Stimulated activated CD8-positive, alpha-beta memory T cell treated with anti-CD3 and anti-CD28 coated beads, Interleukin-12 subunit alpha, Interleukin-12 subunit beta, amount 100 ng/mL, for 1 hour (primary cell): ENCODE measurements at places on chromosomes 13 and 19.

DNA sequence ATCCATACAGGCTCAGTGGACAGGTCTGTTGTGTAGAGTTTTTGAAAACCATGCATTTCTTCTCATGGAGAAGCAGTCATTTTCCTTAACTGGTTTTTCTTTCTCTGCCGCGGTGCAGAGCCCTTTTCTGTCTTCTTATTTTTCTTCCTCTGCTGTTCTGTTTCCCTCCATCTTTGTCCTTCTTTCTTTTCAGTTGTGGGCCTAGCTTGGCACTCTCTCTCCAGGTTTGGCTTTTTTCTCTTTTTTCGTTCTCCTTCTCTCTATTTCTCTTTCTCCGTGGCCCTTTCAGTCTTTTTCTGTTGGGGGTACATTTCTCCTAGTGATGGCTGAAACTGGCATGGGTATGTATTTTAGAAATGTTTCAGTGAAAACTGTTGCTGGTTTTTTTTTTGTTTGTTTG, 24.1 kb downstream of the NFIX start:
- DNase-seq: no peak

GRCh38 chr13:80010286-80010831, 330.6 kb downstream of the SPRY2 start:
- no peak for DNase-seq

- peak; percentile 8 for DNase-seq
Observed at GRCh38 chr13:41075034-41075433, 13.7 kb downstream of the WBP4 start.

GRCh38 chr13:100115693-100116254, 26.9 kb downstream of the PCCA start:
- no peak for DNase-seq

DNA sequence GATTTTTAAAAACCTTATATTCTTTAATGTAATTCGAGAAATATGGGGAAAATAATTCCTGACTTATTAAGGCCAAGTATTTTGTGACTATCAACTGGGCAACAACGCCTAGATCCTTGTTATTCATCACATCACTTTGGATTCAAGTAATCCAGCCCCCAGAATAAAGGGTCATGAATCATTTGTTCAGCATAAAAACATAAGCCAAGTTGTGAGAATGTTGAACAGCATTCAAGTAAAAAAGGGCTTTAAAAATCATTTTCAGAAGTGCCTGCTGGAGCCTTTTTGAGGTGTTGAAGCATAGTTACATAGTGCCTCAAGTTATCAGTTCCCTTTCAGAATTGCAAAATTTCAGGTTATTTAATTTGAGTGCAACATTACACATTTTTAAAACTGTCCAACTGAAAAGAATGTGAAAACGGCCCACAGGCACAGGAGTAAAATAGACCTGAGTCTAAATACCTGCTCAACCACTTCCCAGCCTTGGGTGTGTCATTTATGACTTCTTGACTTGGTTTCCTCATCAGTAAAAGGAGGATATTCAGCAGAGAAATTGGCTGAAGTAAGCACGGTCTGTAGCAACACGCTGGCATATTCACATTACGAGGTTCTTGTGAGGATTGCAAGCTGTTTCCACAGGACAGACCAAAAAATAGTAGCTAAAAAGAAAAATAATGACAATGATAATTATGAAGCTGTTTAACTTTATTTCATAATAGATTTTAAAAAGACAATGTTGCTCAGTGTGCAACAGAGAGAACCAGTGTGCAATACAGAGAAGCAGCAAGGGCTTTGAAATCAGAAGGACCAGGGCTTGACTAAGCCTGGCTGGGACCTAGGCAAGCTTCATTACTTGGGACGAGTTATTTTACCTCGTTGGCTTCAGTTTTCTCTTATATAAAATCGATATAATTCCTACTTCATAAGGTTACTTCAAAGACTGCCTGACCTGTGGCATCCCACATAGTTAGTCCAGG, 56.6 kb downstream of the MBNL2 start:
- no peak for DNase-seq

DNA sequence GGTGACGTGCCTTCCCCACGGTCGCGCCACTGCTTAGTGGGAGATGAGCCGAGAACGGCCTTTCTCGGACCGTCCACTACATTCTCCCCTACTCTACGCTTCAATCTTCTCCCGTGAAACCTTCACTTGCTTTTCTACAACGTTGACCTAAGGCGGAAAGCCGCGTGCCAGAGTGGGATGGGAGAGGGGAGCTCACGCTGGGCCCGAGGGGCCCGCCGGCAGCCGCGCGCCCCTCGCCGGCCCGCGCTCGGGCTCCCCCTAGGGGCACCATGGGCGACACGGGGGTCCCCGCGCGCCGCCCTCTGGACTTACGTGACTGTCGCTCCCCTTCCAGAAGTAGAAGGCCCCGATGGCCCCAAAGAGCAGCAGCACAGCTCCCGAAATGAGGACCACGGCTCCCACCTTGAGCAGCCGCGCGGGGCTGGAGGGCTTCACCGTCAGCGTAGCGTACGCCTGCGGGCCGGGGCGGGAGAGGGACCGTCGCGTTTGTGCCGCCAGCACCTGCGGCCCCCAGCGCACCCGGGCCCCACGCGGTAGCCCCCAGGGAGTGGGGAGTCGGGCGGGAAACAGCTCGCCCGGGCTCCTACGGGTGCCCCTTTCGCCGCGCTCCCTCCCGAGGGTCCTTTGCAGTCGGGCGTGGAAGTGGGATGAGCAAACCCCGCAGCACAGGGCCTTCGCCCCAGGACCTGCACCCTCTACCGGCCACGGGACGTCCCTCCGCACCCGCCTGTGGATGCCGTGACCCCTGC, 727 bp downstream of the CNMD start:
- DNase-seq: peak; percentile 10

GRCh38 chr19:10872546-10873107, 1.3 kb downstream of the CARM1 start:
- no peak for DNase-seq

GRCh38 chr13:36666477-36667229, 7.2 kb upstream of the SERTM1 start:
- DNase-seq: no peak

- DNase-seq: no peak
Observed at GRCh38 chr19:47275791-47276461, 1.2 kb downstream of the INAFM1 start.

- DNase-seq: peak; percentile 65
Observed at GRCh38 chr13:50082426-50083281, 67.4 kb downstream of the KCNRG start.

GRCh38 chr19:46211201-46211881, 18.2 kb upstream of the IGFL1 start:
- DNase-seq: no peak

GRCh38 chr13:40215311-40215710, 451.1 kb downstream of the FOXO1 start:
- no peak for DNase-seq

DNA sequence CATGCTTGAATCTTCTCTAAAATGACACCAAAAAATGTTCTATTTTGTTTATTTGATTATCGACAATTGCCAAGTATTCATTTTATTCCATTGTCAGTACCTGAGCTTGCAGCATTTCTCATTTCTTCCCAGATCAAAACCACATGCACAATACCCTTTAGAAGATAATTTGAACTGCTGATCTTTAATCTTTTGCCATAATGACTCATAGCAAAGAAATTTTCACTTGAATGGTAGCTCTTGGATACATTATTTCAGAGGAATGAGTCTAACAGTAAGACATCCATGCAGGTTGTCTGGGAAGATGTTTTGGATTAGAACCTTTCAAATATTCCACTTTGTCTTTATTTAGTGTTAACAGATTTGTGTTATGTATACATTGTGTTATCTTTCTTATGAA, 42.0 kb upstream of the RXFP2 start:
- DNase-seq: no peak

DNA sequence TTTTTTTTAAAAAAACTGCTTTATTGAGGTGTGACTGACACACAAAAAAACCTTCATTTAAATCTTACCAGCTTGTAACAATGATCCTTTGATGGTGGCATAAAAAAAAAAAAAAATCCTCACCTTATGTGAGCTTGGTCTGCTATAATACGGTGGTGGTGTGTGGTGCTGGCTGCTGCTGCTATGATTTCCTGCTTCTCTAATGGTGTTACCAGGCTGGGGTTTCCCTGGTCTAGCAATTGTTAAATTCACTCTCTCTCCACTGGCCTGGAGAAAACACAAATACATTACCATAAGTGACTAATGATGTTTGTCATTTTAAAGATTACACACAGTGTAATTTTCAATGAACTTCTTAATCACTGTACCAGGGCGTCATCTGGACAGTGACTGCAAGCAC, 60.6 kb downstream of the LNX2 start:
- no peak for DNase-seq

DNA sequence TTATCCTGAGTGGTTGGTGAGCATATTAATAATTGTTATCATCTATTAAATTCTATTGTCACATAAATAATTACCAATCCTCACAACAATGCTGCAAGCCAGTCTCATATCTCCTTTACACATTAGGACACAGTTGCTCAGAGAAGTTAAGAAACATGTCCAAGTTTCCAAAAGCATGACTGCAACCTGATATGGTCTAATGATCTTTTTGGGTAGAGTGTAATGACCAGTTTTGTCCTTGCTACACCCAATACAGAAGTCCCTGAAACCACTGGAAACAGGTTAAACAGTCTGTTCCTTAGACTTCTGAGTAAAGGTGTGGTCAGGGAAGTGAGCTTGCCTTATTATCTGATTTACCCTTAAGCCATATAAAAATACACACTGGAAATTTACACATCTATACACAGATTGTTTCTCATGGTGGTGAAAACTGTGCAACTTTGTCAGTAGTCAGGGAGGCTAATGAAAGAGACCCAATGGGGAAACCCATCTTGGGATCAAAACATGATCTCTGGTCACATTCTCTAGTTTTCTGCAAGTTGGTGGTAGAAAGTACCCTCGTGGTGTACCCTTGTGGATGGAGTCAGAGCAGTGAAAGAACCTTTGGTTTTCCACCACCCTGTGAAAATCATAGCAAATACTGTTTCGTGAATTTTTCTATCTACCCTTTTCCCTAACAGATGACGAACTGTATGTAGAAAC, 146.0 kb upstream of the KLF12 start:
- DNase-seq: no peak

DNA sequence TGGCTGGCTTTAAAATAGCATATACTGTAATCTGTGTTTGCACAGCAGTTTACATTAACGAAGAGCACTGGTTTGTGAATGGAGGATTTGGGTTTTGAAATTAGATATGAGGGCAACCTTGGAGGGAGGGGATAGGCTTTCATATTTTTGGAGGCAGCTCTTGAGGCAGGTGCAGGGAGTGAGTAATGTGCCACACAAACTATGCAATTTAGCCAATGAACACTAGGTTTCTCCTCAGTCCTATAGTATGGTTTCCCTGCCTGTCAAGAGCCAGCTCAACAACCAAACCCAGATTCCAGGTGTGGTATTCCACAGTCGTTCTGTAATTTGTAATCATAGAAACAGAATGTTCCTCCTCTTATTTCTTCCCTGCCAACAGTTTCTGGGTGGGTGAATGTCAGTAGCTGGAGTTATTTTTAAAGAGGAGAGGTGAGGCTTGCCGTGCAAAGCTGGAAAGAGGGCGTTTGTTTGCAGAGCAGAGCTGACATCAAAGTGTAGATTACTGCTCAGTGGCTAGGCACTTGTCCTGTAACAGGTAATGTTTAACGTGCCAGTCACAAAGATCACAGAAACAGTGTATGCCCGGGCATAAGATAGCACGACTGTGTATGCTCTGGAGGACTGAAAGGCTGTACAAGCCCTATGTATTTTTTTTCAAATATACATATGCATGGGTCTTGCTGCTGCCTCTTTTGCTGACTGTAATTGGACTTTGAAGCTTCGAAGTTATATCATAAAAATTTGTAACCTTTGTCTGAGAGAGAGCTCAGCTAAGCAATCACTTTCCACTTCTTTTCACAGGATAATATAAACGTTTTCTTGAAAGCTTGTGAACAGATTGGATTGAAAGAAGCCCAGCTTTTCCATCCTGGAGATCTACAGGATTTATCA, 124.2 kb downstream of the LMO7 start:
- DNase-seq: no peak

GRCh38 chr13:36074659-36075058, 56.5 kb downstream of the DCLK1 start:
- DNase-seq: no peak

- DNase-seq: peak; percentile 70
Observed at GRCh38 chr19:46748325-46749109, 2.3 kb upstream of the STRN4 start.

DNA sequence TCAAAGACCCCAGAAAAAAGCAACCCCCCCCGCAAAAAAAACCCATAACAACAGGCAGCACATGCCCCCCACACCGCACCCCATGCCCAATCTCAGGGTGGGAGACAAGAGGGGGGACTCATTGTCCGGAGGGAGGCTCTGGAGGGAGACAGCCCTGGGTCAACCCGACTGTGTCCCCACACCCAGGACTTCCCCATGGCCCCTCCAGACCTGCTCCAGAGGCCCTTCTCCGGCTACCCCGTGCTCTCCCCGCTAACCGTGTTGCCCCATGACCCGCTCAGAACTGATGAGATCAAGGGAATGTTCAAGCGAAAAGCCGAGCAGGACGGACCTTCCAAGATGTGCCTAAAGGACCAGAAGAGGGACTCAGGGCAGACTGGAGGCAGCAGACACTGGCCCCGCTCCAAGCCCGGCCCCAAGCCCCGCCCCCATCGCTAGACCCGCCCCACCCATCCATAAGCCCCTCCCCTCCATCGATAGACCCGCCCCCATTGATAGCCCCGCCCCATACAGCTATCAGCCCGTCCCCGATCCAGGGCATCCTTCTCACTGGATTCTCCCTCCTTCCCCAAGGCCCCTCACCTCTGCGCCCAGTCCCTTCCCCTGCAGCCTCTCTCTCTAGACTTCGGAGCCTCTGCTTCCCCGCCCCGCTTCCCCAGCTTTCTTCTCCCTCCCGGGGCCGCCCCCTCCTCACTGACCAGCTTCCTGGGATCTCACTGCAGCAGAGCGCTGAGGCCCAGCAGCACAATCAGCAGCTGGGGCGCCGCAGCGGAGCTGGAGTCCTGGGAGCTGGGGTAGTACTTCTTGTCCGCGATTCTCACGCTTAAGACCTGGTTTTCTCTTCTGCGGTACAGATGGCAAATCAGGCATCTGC, 2.2 kb downstream of the BST2 start:
- no peak for DNase-seq

DNA sequence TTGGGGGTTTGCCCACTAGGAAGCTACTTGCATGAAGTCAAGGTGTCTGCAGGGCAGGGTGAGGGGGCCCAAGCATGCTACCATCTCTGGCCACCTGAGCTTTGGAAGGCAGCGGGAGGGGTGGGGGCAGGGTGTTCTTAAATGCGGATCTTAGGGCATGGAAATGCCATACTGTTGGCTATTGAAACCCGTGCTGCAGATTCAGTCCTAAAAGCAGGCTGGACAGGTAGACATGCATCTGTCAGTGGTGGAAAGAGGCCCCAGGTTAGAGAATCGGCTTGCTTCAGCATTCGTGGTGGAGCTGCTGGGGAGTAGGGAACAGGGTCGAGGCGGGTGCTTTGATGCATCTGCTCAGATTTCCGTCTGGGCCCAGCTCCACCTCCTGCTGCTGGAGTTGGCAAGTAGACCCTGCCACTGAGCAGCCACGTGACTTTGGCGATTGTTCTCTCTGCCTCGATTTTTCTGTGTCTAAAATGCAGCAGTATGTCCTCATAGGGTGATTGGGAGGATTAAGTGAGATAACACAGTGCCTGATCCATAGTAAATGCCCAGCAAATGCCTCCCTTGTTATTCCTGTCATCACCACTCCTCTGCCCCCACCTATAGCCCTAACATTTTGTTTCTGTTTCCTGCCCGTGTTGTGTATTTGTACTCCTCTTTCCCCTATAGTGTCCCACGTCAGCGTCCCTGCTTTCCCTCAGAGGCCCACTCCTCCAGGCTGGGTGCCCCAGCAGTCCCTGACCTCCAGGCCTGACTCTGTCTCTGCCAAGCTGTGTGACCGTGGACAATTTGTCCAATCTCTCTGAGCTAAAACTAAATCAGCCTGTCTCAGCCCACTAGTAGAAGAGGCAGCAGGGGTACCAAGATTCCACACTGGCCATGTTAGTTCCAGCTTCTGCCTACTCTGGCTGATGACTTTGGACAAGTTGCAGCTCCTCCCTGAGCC, 5.8 kb downstream of the PPP1R37 start:
- DNase-seq: no peak
